ENCODE measurements at places on chromosomes 4 and X.

- no peak for DNase-seq
Observed at GRCh38 chr4:74190919-74191397, 33.0 kb downstream of the MTHFD2L start.

DNA sequence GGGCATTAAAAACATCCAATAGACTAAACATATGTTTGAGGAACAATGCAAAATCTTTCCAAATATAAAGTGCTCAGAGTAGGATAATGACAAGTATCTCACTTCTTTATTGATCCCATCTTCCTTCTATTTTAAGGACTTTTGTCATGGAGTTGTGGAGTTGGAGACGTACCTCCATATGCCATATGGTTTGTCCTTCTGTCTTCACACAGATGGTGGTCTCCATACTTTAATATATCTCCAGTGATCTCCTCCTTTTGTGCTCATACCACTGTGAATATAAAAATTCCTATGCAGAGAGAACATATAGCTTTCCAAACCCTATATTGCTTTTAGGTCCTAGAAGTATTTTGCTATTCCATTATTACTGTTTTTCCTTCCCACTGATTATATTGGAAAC is 64.5 kb downstream of the GABRB1 start:
- no peak for DNase-seq

DNA sequence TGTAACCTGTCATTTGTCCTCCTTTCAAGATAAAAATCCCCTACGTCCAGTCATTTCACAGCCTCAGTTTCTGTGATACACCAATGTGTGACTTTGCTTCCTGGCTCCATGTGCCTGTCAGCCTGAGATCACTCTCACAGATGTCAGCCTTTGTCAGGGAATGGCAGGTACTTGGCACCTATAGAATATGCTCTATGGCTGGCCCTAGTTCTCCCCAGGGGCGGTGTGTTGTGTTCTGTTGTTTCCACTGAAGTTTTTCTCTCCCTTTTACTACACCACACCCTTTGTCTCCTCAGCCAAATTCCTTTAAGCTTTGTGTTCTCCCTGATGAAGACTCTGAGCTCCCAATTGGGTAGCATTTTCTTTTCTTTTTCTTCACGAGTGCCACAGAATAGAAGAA is 81.7 kb downstream of the ALPK1 start:
- DNase-seq: no peak

DNA sequence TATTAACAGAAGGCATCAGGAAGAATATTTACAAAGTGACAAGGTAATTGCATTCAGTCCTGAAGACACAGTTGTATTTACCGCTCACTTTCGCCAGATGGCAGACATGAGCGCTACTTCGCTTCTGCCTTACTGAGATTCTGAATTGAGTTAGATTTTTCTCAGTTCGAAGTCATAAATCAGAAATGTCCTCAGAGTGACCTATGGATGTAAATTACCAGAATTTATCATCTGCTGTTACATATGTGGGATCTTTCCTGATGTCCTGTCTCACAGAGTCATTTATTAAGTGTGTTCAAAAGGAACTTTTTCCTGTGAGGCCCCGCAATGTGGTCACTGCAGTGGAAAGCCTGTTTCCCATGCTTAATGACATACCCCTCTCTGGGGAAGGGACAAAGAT is 97.3 kb upstream of the DCLK2 start:
- DNase-seq: peak; percentile 13

DNA sequence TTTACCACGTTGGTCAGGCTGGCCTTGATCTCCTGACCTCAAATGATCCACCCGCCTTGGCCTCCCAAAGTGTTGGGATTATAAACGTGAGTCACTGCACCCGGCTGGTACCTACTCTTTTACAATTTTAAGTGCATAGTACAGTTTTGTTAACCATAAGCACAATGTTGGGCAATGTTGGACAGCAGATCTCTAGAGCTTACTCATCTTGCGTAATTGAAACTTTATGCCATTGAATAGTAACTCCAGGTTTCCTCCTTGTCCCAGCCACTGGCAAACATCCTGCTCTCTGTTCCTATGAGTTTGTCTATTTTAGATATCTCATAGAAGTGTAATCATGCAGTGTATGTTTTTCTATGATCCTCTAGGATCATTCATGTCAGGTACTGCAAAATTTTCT is 9.3 kb upstream of the CPE start:
- DNase-seq: no peak

DNA sequence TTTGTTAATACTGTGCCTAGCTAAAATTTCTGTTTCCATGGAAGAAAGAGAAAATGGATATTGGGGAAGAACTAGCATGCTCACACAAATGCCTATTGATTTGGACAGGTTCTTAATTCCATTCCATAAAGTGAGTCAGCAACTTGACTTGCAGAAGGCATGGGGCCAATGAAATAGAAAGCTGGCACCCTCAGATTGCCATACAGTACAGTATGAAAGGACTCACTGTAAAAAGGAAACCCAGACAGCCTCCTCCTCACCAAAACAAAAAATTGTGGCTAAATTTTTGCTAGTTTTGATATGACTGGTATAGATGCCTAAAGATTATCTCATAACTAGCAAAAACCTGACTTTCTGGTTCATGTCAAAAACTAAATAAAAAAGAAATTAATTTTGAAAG is 11.2 kb upstream of the TAB3 start:
- DNase-seq: no peak

DNA sequence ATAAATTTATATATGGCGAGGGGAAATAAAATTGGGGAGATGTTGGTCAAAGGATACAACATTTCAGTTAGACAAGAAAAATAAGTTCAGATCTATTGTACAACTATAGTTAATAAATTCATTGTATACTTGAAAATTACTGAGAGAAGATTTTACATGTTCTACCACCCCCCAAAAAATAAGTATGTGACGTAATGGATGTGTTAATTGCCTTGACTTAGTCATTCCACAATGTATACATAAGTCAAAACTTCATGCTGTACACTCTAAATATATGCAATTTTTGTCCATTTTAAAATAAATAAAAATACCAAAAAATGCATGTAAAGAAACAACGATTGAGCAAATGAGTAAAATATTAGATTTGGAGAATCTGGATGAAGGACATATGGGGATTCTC is 1.8 kb downstream of the USP11 start:
- DNase-seq: no peak

DNA sequence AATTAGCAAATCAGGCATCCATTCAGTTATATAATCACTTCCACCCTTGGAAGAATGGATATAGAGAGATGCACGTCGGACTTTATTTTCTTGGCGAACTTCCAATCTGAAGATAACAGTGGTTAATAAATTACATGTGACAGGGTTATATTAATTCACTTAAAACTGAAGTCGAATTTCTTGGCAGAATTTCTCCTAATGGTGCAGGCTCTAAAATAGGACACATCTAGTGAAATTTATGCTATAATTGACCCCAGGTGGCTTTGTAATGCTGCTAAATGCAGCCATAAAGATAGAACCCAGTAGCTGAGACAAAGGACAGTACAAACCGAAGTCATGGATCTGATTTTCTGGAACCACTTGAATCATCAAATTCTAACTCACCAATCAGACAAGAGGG is 20.8 kb upstream of the SLC10A4 start:
- DNase-seq: no peak

DNA sequence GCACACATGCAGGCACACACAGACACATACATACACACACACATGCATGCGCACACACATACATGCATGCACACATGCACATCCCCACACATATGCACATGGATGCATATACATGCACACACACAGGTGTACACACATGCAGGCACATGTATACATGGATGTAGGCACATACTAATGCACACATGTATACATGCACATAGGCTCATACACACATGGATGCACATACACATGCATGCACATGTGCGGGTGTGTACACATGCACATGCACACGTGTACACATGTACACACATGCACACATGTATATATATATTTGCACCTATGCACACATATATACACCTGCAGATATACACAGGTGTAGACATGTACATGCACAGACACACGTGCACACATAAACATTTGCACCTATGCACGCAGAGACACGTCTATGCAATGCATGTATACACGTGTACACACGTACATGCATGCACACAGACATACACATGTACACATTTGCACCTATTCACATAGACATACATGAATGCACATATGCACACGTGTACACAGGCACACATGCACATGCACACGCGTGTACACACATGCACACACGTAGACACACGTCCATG is 4.0 kb downstream of the PLCXD1 start:
- no peak for DNase-seq

DNA sequence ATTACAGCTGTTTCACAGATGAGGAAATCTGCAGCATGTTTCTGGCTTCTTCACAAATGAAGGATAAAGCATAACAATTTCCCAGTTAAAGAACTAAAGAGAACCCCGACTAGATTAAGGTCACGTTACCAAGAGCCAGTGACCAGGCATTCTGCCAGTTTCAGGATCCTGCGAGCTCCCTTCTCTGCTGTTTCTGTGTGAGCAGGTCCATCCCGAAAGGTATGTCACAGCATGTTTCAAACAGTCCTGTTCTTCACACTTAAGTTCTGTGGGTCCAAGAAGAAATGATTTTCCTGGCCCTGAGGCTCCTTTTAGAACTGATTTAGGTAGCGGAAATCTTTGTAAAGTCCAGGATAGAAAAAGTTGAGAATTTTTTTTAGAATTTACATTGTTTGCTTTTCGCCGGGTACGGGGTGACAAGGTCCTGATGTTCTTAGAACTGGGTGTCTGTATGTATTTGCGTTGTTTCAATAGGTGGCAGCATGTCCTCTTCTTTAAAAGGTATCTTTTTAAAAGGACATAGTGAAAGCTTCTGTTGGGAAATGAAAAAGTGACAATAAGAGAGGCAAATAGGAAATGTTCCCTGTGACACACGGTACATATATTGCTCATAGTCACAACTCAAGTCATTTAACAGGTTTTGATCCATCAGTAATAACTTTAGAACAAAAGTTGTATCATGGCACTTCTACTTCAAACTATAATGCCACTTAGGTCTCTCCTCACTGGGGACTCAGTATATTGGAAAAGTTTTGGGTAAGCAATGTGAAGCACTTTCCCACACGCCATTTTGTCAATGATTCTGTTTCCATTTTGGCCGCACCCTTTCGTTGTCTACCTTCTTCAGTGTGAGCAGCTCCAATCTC is 18.4 kb downstream of the IL21 start:
- no peak for DNase-seq

- no peak for DNase-seq
Observed at GRCh38 chr4:98406819-98407218, 145.6 kb downstream of the RAP1GDS1 start.

GRCh38 chr4:7762376-7763030 is 177.2 kb downstream of the AFAP1 start:
- DNase-seq: no peak

GRCh38 chr4:111812760-111813159 is 332.5 kb upstream of the FAM241A start:
- no peak for DNase-seq

- DNase-seq: no peak
Observed at GRCh38 chr4:189117426-189117825, 823.2 kb upstream of the FRG1 start.

DNA sequence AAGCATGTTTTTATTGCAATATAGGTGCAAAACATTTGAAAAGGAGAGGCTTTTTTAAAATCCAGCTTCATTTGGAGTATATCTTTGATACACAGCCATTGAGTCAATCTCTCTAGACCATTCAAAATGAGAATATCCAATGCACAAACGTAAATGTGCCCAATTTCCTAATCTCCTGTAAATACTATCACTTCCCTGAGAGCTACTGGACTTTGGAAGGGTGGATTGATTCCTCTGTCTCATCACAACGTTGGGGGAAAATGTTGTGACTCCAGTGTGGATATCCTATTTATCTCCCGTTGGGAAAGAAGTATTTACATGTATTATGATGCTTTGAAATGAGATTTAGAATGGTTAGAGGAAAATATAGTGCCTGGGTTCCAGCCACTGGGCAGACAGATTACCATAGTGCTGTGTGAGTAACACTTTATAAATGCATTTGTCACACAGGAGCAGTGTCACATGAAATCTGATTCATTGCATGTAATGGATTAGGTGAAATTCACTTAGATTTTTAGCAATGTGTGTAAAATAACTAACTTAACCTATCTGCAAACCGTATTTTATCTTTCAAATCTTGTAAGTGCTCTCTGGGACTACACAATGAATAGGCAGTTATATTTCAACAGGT is 64.4 kb upstream of the VCX3A start:
- DNase-seq: no peak

DNA sequence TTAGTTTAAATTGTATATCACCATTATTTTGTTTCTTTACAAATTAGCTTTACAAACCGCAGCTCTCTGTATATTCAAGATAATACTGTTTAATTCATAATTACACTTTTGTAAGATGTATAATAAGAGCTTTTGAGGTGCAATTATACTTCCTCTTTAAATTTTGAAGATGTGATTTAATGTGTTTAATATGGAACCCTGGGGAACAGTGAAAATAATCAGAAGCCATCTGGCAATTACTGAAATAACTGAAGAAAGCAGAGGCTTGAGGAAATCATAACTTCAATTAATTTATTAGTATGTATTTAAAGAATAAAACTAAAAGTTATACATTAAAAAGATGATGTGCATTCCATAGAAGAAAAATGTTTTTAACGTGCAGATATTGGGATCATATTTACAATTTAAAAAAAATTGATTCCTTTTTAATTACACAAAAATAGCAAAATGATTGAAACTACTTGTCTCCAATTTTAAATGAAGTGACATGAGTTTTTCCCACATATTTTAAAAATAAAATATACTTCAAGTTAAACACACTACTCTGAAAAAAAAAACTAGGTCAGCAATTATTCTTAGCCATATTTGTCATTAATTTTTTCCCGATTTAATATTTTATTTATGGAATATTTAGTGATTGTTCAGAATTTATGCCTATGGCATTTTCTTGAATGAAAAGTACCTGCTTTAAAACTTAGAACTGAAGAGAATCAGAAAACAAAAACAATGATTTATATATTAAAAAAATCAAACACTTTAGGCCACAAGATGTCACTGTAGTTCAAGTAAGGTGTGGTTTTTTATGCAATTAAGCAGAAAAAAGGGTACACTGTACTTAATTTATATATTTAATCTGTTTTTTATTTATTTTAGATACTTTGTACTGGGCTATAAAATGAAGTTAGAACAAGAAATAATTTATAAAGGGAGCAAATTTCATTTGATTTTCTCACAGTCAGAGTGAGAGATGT is 942.7 kb upstream of the NDST4 start:
- DNase-seq: no peak

DNA sequence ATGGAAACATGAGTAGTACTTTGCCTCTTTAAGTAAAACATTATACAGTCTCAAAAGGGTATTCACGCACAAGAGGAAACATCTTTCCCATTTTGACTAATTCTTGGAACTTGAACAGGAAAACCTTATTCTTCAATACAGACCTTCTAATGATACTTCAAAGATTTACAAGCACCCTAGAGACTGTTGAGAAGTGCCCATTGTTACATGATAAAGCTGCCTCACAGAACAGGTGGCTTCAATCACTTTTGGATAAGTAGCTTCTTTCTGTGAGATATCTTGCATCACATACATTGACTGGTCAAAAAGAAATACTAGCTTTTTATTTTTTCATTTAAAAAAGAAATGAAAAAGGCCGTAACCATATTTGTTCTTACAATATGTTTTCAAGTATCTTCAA is 219.4 kb downstream of the EPHA5 start:
- no peak for DNase-seq
